ENCODE measurements at places on chromosomes 3 and 15.

DNA sequence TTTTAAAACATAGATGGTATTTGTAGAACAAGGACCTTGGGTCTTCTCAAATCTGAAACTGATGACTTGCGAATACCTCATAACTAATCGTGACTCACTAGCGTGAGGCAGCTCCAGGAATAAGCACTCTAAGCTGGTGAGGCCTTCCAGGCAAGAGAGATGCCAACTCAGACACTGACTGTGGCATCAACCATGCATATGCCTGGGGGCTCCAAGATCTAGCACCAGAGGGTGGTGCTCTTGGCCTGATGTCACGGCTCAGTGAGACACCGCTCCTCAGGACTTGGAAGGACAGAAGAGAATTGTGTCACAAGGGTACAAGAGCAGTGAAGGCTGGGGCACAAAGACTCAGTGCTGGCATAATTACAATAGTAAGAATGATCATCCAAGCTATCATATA lies 125.0 kb upstream of the TRIM42 start:
- DNase-seq = no peak

DNA sequence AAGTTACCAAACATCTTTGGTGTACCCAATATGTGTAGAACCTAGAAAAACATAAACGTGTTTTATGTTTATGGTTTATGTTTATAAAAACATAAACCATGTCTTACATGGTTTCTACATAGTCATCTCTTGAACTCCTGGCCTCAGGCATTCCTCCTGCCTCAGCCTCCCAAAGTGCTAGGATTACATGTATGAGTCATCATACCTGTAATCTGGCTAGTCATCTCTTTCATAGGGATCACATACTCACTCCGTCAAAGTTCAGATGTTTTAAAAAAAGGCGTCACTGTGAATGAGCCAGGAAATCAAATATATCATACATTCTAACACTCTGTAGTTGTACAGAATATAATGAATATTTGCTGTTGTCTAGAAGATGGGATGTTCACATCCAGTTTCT lies 178.6 kb downstream of the CPNE4 start:
- DNase-seq = no peak

DNA sequence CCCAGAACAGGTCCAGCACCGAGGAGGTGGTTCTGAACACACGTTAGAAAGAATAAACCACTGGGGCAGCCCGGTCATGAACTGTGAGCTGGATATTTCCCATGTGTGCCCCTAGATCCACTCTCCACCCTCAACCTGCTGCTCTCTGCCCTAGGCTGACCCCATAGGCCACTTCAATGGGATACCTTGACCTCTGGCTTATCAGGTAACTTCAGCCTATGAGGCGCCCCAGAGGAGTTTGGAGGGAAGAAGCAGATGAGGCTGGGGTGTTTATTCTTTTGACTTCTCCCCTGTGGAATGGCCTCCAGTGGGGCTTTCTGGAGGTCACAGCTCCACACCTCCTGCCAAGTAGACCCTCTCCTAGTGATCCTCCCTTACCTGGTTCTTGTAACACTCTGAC lies 47.7 kb upstream of the SLC7A14 start:
- no peak for DNase-seq

DNA sequence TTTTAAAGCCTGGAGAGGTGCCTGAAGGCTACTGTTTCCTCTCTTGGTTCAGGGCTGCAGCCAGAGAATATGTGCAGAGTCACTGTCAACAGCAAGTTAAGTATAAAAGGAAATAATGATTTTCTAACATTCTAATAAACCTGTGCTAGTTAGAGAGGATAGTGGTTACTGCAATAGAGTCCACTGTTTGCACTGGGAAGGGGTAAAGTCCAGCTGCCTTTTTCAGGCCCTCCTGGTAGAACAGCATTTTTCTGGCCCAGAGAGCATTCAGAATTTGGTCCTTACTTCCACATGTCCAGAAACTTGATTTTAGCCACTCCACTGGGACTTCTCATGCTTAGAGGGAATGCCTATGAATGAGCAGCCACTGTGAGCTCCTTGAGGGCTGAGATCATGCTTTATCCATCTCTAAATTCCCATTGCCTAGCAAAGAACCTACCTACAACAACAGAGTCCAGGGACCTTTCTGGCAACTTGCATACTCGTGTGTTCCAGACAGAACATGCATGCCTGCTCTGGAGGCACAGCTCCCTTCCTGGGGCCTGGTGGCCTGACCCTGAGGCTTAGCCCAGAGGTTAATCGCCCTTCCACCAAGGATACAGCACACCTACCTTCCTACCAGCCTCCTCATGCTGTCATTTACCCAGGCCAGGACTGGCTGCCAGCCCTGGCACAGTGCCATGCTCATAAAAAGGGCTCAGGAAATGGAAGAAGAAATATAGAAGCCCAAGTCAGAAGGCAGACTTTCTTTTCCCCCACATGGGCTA lies 50.3 kb upstream of the ATP13A3 start:
- no peak for DNase-seq

DNA sequence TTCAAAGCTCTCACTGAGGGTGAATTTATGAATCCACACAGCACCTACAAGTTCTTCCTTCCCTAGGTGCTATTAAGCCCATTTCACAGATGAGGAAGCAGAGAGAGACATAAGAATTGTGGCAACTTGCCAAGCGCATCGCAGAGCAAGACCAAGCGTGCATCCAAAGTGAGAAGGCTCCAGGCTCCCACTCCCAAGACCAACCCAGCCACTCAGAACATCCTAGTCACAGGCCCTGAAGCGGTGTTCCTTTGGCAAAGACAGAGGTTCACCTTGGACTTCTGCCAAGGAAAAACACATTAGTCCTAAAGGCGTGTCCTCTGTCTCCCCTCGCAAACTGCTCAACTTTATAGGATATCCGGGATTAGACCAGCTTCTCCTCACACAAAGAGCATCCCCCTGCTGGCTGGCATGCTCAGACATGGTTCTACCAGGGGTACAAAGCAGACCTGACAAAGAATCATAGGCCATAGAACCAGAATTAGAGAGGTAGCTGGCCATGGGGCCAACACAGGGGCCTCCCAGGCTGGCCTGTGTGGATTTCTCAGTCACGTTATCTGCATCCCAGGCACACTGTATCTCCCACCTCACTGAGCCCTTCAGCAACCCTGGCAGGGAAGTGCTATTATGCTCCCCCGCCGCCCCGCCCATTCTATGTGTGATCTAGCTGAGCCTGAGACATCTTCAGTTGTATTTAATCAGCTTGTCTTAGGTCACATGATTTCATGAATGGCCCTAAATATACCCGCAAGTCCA lies 160.2 kb downstream of the FOXP1 start:
- no peak for DNase-seq

All from MM.1S (cell line).